ENCODE measurements at places on chromosomes 6 and 20.

DNA sequence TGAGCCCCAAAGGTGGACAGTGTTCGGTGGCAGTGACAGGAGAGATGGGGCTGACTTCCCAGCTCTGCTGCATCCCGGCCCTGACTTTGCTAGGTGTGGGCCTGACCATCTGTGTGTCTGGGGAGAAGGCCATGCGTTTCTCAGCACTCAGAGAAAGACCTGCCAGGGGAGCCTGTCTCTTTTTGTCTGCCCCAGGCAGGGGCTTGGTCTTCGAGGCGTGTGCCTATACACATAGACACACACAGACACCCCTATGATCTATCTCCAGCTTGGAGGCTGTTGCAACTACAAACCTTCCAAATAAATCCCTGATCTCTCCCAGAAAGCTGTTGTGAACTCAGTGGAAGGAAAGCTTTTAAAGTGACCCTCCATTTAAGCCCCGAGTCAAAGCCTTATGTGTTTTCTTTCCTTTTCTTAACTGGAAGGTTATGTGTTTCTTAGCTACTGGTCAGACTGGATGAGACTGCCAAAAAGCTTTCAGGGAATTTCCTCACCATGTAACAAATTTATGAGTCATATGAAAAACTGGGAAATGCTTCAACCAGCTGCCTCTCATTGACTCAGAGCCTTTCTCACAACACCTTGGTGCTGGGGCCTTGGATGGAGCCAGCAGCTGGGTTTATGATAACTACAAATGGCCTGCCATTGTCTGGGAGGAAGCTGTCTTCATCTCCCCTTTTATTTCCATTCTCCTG, 102.6 kb downstream of the CDC5L start:
- DNase-seq, result no peak

GRCh38 chr20:33450867-33451266, 7.3 kb upstream of the SNTA1 start:
- DNase-seq, result no peak

DNA sequence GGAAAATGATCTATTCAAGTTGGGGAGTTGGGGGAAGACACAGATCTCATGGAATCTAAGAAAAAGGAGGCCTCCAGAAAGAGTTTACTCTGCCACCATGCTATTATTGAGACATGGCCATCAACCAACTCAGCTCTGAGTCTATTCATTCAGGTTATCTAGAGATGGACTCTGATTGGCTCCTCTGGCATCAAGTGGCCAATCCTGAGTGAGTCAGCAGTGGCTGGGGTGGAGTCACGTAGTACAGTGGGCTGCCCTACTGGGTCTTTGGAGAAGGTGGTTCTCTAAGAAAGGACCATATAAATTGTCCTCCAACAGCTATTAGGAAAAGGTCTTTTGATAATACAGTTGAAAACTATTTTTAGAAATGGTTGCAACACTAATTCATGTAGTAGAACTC, 42.1 kb downstream of the LYRM2 start:
- DNase-seq, result no peak

DNA sequence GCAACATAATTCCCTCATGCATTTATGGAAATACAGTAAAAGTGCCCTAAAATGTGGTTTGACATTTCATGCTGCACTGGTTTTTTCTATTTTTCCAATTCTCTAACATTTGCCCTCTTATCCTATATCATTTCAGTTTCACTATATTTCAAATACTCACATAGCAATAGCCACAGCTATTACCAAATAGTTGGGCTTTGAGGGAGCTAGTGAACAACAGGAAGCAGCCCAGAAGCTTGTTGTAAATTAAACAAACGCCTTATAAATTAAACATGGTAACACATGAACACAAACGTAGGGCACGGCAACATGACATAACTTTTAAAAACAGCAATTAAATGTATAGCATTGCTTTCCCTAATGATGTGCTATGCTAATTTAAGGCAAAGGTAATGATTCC, 469.0 kb downstream of the CDC5L start:
- DNase-seq, result no peak

DNA sequence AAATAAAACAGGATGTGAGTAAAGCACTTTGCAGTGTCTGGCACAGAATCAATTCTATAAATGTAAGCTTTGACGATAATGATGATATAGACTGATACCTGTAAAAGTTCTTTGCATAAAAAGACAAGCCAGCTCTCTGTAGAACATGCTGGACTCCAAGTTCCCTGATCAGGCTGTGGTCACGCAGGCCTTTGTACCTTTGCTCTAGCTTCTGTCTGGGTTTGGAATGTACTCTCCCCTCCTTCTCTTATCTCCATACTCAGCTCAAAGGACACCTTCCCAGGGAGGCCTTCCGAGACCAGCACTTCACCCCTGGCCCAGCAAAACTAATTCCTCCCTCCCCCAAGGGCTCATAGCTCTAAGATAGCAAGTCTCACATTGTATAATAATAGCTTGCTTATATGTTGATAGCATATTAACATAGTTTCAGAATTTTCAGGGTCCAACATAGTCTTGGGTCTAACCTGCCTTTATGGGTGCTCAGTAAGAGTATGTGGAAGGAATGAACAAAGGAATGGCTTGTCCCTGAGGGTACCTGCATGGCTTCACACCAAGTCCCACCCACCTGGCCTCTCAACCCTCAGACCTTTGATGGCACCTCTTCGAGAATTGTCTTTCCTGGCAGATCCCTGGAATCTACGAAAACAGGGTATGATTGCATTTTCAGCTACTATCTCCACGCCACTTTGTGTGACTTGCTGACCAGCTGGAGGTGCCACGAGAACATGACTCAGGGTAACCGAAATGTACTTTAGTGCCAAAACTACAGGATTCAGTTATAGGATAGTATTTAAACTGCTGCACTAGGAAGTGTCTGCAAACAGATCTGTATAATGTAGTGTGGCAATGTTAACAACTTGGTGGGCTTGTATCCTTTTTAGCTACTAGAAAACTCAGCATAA, 41.7 kb upstream of the PIM1 start:
- peak; percentile 12 for DNase-seq

GRCh38 chr6:100096341-100096740, 102.3 kb upstream of the MCHR2 start:
- no peak for DNase-seq

Data from MV-4-11 (cell line).